Endothelial cell of umbilical vein (primary cell): ENCODE measurements at places on chromosomes 5 and 9. TPM values are rescaled to one million over a fixed set of nuclear protein-coding genes. Genes with fewer than 3 reads are reported as not detected.

- DNase-seq, result no peak
Observed at GRCh38 chr5:25516141-25516540, 871.4 kb upstream of the CDH10 start.

DNA sequence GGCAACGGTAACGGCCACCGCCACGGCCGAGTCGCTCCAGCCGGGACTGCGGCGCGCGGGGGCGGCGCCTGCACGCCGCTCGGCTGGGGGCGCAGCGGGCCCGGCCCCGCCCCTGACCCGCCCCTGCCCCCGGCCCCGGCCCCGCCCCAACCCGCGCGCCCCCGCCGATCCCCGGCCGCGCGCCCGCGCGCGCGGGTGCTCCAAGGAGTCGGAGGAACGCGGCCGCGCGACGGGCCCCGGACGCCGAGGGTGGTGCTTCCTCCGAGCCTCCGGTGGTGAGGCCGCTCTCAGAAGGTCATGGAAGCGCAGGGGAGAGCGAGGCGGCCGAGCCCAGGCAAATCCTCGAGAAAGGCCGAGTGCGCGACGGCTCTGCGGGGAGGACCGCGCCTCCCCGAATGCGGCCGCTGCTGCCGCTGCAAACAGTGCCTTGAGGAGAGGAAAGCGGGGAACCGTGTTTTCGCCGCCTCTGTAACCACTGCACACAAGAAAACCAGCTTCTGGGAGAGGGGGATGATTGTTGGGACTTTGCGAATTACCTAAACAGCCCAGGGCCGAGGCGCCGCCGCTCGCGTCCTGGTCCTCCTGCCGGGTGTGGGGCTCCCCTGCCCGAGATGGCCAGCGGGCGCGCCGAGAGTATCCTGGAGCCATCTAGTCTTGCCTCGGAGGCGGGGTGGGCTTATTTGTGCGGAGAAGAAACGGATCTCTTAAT, at the start of gene LIFR:
LIFR (minus strand) TSS at position 48 of the 709 bp plus-strand sequence. CDS start 25,999 bp downstream, outside the sequence.
- peak; percentile 80 for DNase-seq

DNA sequence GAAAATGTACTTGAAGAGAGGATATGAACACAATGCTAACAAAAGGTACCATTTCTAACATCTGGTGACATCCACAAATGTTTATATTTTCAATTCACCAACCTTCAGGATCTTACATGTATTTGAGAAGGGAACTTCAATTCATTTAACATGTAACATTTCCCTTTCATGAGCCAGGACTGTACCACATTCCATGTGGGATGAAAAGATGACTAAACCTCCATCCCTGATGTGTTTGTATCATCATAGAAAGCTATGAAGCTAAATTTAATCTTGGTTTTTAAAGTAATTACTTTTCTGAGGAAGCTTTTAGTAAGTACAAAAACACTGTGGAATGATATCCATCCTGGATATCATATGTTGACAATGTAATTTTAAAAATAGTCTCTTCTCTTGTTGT, 78.2 kb upstream of the GNA14 start:
- no peak for DNase-seq

Gene GPSM1
- total RNA-seq, result 42.8 and 47.1 TPM in 2 replicates

DNA sequence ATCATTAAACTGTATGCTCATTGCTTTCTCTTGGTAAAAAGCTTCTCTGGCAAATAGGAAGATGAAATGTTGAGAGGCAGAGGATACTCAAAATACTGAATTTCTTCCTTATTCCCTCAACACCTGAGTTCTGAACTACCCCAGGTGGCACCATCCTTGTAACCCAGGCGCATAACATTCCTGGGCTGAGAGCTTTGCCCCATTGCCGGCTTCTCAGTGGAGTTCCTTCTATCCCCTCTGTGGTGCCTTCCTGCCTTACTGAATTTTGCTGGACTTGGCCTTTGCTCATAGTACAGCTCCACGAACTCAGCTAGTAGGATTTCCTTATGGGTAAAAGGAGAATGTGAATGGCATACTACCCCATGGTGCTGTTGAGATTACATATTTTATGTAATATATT, 54.7 kb downstream of the BASP1 start:
- DNase-seq, result no peak
